ENCODE measurements at places on chromosomes 11 and 22.

DNA sequence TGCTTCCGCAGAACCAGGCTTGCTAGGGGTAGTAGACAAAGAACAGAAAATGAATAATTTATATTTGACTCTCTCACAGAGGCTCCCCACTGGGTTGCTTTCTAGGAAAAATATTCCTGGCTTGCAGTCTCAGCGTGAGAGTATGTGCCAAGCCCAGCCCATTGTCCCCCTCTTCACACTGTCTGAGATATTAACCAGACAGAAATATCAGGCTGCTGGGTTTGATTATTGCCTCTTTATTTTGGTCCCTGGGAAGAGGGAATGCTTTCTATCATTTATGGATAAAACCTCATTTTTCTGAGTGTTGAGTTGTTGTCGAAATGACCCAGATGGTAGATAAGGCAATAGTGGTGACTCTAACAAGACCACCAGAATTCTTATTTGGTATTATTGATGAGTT lies 367.9 kb downstream of the METTL15 start:
- no peak for DNase-seq

- peak; percentile 72 for DNase-seq
These were observed 862 bp downstream of the TPP1 start for GRCh38 chr11:6618117-6619003.

- no peak for DNase-seq
These were observed 360.5 kb downstream of the BUD13 start for GRCh38 chr11:116412118-116412889.

DNA sequence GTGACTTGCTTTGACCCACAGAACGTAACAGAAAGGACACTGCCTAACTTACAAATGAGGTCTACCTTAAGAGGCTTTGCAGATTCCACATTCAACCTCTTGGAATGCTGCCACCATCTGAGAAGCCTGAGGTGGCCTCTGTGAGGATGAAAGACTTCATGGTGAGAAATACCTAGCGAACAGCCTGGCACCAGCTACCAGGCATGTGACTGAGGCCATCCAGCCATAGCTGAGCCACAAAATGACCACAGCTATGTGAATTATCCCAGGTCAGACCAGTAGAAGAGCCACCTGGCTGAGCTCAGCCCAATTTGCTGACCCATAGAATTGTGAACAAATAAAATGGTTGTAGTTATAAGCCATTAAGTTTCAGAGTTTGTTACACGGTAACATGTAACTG lies 37.5 kb downstream of the PPARA start:
- DNase-seq, result no peak

DNA sequence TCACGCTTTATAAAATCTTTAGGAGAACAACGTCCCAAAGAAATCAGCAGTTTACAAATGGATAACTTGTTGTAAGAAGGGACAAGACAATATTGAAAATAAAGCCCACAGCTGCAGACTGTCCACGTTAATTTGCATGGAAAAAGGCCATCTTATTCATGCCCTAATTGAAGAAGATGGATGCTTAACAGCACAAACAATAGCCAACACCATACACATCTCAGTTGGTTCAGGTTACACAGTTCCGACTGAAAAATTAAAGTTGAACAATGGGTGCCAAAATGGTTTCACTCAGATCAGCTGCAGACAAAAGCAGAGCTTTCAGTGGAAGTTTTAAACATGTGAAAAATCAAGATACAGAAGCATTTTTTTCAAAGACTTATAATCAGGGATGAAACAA lies 314.2 kb downstream of the RAB38 start:
- no peak for DNase-seq

- peak; percentile 2 for DNase-seq
These were observed at the start of gene NTM for GRCh38 chr11:131370090-131370751. Gene NTM (plus strand): TSS chr11:131370615.

Data from EL (cell line).